Spinal cord (tissue), 10 donors: ENCODE measurements at places on chromosomes 3 and 15. TPM values are rescaled to one million over a fixed set of nuclear protein-coding genes. Genes with fewer than 3 reads are reported as not detected.

- no peak for DNase-seq
These were observed 30.9 kb downstream of the SPSB4 start for GRCh38 chr3:141082064-141082463.

DNA sequence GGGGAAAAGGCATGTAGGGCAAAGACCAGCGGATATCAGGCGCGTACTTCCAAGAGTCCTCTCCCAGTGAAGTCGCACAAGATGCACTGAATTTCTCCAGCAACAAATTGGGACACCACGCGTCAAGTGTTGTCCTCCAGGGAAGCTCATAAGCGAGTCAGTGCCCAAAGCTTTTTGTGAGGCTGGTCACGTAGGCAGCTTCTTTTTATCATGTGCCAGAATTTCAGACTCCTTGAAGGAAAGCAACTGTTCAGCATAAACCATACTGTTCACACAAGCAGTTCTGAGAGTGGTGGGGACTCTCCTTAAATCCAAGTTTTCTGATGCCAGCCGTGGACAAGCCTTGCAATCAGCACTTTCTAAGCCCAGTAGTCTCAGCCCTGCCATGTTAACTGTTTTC lies 10.1 kb upstream of the FSTL1 start:
- DNase-seq, result no peak

- no peak for DNase-seq
These were observed 193.3 kb upstream of the PROK2 start for GRCh38 chr3:71978150-71978721.

GRCh38 chr3:65005486-65005885 lies 317.7 kb upstream of the ADAMTS9 start:
- no peak for DNase-seq

DNA sequence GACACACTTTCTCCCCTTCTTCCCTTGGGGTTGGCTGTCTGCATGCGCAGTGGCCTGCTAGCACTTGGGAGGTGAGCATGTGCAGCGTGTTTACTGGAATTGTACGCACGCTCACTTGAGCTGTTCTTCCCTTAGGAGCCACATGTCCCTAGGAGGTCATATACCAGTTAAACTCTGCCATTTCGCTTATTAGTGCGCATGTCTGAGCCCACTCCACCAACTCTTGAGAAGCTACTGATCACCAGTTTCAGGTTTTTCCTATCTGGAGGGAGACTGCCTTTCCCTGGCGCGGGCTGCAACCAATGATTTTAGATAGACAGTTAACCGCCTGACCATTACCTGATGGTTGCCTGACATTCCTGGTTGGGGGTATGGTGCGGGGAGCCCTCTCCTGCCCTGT lies 47.6 kb upstream of the SPPL2A start:
- no peak for DNase-seq

DNA sequence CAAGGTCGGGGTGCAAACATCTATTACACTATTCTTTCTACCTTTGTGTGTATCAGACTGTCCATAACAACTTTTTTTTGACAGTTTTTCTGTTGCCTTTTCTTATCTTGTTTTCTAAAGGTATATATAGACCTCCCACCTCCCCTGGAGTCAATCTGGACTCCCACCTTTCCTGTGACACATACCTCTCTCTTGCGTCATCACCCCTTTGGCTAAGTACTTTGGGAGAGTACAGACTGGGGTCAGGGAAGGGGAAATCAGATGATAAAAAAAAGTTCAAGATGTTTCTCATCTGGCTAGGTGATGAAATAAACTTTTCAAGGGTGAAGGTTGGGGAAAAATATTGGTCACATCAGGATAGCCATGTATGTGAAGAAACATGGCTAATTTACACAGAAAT lies 17.2 kb downstream of the TSPAN3 start:
- DNase-seq, result no peak

- no peak for DNase-seq
These were observed 200.3 kb upstream of the ICE2 start for GRCh38 chr15:60679256-60679655.

GRCh38 chr15:98953968-98954367 lies 53.6 kb downstream of the PGPEP1L start:
- DNase-seq, result no peak

DNA sequence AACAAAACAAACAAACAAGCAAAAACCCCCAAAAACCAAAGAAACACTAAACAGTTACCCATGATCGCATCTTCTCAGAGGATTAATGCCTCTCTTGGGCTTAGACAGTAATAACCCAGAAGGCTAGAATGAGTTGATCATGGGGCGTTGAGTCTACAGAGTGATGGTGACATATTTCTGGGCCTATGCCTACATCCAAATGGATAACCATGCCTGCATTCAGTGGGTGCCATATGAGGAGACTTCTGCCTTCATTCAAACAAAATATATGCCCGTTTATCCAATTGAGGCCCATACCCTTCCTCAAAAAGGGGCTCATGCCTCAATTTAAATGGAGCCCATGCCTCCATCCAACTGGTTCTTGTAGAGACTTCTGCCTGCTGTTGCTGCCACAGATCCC lies 284.0 kb downstream of the EPHB1 start:
- DNase-seq, result no peak

MFN1 gene
- 54.2 TPM for polyA plus RNA-seq

GRCh38 chr3:38588371-38588971 lies 61.0 kb downstream of the SCN5A start:
- DNase-seq, result no peak

DNA sequence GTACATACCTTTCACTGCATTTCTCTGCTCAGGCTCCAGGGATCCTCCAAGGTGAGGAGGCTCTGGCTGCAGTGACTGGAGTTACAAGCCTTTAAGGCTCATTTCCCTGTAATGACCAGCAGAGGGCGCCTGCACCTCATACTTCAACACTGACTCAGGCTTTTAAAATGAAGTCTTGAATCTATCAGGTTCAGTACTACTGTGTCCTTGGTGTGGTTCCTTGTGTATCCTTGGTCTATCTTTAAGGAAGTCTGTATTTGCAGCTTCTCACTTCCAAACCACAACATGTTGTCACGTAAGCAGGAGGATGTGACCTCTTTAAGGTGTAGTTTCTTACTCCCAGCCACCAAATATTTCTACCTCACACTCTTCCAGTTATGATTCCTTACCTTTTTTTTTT lies 122.5 kb upstream of the ZBED2 start:
- peak; percentile 71 for DNase-seq

DNA sequence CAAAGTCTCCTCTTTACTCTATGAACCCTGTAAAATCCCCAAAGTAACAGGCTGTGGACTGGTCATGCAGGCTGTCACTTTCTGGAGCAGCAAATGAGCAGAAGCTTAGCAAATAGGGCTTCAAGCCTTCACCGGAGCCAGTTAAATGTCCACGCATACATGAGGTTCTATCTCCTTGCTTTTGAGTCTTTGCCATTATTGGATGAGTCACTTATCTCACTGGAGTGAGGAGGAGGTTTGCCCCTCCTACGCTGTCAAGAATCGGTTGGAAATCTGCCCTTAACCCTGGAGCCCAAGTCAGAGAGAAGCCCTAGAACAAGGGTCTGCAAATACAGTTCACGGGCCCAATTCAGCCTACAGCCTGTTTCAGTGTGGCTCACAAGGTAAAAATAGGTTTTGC lies 126.1 kb upstream of the CTNNB1 start:
- no peak for DNase-seq

GRCh38 chr3:132332508-132332907 lies 15.3 kb downstream of the ACP3 start:
- DNase-seq, result no peak

DNA sequence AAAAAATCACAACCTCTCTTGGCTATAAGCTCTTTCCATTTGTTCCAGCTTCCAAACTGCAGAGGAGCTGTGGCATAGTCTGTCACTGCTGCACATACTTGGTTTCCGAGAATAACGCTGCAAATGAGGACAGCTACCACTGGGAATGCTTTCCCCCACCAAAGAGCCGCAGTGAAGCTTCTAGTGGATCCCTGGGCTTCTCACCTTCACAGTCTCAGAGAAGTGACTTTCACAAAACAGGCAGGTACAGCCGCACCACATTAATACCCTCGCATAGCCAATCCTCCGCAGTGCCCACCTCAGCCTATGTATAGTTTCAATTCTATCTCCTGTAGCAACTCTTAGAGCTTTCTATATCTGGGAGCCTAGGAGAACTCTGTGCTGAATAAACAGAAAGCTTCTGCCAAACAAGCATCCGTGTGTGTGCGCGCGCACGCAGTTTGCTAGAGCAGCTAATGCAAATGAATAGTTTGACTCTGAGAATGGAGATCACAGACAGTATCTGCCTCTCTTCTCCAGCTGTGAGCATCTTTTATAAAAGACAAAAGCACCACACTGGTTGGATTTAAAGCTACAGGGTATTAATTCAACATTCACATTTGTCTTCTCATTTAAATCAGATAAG lies 81.9 kb upstream of the PLXND1 start:
- peak; percentile 84 for DNase-seq

DNA sequence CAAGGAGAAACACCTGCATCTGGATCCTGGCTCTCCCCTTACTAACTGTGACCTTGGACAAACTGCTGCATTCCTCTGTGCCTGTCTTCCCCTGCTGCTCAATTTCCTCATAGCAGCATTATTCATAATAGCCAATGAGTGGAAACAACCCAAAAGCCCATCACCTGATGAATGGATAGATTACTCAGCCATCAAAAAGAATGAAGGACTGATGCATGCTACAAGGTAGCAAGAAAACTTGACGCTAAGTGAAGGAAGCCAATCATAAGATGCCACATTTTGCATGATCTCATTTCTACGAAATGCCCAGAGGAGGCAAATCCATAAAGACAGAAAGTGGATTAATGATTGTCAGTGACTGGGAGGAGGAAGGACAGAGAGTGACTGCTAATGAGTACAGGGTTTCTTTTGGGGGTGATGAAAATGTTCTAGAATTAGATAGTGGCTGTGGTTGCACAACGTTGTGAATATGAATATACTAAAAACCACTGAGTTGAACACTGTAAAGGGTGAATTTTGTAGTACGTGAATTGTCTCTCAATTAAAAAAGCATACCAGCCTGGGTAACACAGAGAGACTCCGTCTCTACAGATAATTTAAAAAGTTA lies 11.2 kb downstream of the IGDCC4 start:
- DNase-seq, result no peak

GRCh38 chr3:39445927-39446326 lies 21.6 kb upstream of the MOBP start:
- DNase-seq, result no peak

DNA sequence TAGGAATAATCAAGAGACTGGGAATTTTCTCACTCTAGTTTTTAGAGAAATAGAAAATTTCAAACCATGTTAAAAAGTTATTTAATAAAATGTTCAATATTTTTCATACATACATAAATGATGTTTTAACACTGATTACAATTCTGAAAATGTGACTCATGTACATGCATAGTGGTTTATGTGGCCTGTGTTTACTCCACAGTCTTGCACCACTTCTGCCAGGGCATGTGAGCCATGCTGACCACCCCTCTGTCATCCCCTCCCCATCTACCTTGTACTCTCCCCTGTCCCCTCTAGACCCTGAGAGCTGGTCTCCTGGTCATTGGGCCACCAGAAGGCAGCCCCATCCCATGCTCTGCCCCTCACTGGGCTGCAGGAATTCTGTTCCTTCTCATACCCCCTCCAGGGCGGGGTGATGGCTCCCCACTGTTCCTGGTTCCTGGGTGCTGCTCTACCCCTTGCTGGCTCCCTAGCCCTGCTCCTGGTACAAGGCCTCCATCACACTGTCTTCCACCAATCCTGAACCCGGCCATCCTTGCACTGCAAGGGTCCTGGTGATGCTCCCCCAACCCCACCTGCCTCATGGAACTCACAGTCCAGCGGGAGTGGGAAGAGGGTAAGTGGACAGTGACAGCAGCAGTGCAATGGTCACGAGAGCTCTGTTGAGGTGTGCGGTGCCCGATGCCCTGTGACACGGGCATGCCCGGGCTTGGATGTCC lies 24.2 kb upstream of the SLC41A3 start:
- no peak for DNase-seq

METTL6 gene
- polyA plus RNA-seq, result 30.0 TPM

- DNase-seq, result no peak
These were observed 252.7 kb downstream of the TJP1 start for GRCh38 chr15:29569533-29570092.

MB21D2 gene
- 23.4 TPM for polyA plus RNA-seq

GRCh38 chr3:82960379-82960778 lies 1198.9 kb upstream of the GBE1 start:
- DNase-seq, result no peak

- DNase-seq, result no peak
These were observed 181.7 kb upstream of the SNTN start for GRCh38 chr3:63470745-63471144.

GOLGA8J gene
- polyA plus RNA-seq, result 2.5 TPM

- DNase-seq, result no peak
These were observed 29.0 kb downstream of the CRABP1 start for GRCh38 chr15:78369161-78369560.

- DNase-seq, result no peak
These were observed 15.7 kb upstream of the HHATL start for GRCh38 chr3:42718338-42718737.

GRCh38 chr15:98134905-98135304 lies 174.4 kb downstream of the ARRDC4 start:
- no peak for DNase-seq

DNA sequence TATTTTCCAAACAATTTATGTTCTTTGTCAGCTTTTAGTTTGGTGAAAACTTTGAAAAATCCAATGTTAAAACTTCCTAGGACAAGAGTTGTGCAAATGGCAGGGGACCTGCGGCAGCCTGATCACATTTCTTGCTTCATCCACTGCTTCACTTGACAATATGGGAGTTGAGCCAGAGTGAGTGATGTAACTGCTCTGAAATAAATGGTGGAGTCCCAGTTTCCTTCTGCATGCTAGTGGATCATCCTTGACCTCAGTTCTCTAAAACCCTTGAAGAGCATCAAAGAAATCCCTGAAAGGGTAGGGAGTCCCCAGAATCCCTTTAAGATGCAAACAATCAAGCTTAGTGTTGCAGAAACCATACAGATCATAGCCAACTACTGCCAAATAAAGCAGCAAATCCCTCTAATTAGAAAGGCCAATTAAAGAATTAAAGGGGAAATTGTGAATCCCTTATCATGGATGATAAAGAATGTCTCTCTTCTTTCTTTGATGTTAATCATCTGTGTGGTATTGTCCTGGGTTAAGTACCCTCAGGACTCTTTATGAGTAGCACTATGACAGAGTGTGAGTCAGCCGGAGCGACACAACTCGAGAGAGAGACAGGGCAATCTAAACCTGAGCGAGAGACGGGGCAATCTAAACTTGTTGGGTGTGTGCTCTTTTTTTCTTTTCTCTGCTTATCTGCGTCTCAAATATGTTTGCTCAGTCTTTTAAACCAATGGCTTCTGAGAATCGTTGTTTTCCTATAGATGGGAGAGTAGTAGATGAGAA lies 41.8 kb upstream of the GAP43 start:
- no peak for DNase-seq

HESX1 gene
- polyA plus RNA-seq, result 2.0 TPM

KBTBD8 gene
- 4.6 TPM for polyA plus RNA-seq

GRCh38 chr3:144109944-144110343 lies 138.3 kb downstream of the DIPK2A start:
- DNase-seq, result no peak

DNA sequence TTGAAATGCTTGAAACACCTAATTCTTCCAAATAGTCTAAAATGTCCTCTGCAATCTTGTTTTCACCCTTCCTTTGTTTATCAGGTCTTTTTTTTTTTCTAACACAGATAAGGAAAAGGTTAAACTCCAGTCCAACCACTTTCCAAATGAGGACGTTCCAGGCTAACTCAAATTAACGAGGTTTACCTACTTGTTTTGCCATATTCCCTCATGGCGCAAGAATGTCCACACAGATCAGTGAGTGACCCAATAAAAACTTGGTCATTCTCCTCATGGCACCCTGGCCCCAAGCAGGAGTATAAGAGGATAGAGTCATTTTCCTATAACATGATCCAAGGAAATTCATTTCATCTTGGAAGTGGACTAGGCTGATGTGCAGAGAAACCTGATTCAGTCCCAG lies 6.6 kb upstream of the LIPC start:
- no peak for DNase-seq
